ENCODE measurements at places on chromosomes 11 and 22.

DNA sequence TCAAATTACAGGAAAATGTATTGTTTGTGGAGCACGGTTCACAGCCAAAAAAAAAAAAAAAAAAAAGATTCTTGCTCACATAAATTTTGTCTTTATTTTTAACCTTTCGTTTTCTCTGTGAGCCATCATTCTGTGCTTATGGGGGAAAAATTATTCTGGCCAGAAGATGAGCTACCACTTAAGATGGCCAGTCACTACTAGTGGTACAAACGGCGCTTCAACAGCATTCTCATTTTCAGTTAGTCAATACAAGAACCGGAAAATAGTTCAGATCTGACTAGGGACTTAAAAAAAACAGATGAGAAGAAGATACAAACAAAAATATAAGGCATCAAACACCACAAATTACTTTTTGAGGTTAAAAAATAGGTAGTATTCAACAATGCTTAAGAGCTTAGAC lies 158.6 kb upstream of the CNTN5 start:
- H3K27ac ChIP-seq = no peak overlapping the region
- H3K36me3 ChIP-seq = no peaks in the 10 kb centered on the region
- H3K27me3 ChIP-seq = no peaks in the 10 kb centered on the region
- H3K4me1 ChIP-seq = no peaks in the 10 kb centered on the region
- no peak for DNase-seq

GRCh38 chr11:31953803-31954327 lies 137.0 kb upstream of the RCN1 start:
- no peak for DNase-seq
- H3K27me3 ChIP-seq = no peaks in the 10 kb centered on the region
- peaks cover 2% of the 10 kb centered on the region for H3K36me3 ChIP-seq
- no peaks in the 10 kb centered on the region for H3K4me1 ChIP-seq

GRCh38 chr11:124801014-124801413 lies 808 bp upstream of the MSANTD2 start:
- peak overlapping the region; percentile 87 for H3K27ac ChIP-seq
- H3K36me3 ChIP-seq = peaks cover 10% of the 10 kb centered on the region
- no peaks in the 10 kb centered on the region for H3K27me3 ChIP-seq
- peak overlapping the region; percentile 91 for H3K4me3 ChIP-seq
- H3K4me1 ChIP-seq = peaks cover 16% of the 10 kb centered on the region
- no peak for DNase-seq

- H3K27ac ChIP-seq = no peak overlapping the region
- H3K4me3 ChIP-seq = no peak overlapping the region
- no peaks in the 10 kb centered on the region for H3K27me3 ChIP-seq
- peaks cover 7% of the 10 kb centered on the region for H3K36me3 ChIP-seq
- peaks cover 15% of the 10 kb centered on the region for H3K4me1 ChIP-seq
Observed at GRCh38 chr11:46849631-46850030, 3.6 kb upstream of the CKAP5 start.

DNA sequence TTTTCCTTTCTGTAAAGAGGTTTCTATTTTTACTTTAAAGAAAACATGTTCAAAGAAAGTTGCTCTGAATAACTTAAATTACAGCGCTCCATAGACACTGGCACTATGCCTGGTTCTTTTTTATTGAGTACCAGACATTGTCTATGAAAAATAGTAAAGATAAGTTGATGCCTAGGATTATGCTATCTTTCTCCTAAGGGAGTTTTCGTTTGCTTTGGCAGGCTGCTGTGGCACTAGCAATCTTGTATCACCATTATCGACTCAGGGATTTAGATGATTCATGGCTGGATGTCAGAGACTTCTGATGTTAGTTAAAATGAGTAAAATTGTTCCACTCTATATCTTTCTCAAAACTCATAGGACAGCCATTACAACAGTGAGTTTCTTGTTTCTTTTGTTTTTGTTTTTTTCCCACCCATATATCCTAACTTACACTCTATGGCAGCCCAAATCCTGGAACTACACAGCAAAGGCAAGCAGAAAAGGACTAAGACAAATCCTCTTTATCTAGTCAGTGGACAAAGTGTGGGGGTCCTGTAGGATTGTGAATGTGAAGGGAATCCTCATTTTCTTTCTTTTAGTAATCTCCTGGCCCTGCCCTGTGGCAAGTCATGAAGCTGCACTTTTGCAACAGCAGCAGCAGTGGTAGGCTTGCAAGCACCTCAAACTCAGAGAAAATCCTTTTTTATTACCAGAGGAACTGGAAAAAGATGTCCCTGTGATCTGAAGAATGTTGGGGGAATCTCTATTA lies 20.7 kb downstream of the SLN start:
- no peak overlapping the region for H3K4me3 ChIP-seq
- DNase-seq = no peak
- peaks cover 31% of the 10 kb centered on the region for H3K27me3 ChIP-seq
- H3K27ac ChIP-seq = no peak overlapping the region
- H3K4me1 ChIP-seq = no peaks in the 10 kb centered on the region
- no peaks in the 10 kb centered on the region for H3K36me3 ChIP-seq
